RPMI8226 (cell line): ENCODE measurements at places on chromosomes 4 and X.

- DNase-seq = no peak
These were observed 50.7 kb upstream of the SPRY1 start for GRCh38 chr4:123345935-123346300.

- DNase-seq = peak; percentile 71
These were observed 326.7 kb downstream of the MAPK10 start for GRCh38 chr4:86033171-86033570.

DNA sequence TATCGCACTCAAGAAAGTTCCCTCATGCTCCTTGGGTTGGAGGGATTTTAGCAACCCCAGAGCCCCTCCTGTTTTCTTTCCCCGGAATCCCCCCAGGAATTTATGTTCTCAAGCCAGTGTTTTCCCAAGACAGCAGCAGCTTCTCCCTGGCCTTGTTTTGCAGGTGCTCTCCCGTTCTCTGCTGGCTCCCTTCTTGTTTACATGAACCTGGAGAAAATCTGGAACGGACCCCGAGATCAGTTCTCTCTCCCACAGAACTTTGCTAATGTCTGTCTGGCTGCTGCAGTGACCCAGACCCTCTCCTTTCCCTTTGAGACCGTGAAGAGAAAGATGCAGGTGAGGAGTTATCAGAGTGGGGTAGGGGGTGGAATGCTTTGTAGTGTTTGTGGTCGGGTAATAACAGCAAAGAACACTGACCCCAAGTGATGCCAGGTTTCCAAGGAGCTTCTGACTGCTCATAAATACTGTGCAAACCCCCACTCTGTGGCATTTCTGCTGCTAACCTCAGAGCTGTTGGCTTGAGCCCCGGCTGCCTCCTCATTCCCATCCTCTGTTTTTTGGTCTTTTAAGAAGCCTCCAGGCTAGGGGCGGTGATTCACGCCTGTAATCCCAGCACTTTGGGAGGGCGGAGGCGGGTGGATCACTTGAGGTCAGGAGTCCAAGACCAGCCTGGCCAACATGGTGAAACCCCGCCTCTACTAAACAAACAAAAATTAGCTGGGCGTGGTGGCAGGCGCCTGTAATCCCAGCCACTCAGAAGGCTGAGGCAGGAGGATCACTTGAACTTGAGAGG, 11.1 kb downstream of the SLC25A43 start:
- DNase-seq = no peak

DNA sequence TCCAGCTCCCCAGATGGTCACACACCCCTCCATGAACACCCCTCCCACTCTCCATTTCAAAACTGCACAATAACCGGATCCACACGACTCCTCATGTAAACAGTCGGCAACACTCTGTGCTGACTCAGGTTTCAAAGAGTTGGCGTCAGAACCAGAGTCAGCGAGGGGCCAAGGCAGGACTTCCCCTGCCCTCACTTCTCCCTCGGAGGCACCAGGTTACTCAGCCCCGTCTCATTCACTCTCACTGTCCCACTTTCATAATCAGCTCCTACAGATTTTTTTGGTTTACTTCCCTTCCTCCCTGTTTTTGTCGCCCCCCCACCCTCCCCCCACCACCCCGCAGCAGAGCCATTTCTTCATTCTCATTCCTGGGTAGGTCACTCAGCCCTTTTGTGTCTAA, 2.7 kb upstream of the TIMP1 start:
- DNase-seq = no peak

DNA sequence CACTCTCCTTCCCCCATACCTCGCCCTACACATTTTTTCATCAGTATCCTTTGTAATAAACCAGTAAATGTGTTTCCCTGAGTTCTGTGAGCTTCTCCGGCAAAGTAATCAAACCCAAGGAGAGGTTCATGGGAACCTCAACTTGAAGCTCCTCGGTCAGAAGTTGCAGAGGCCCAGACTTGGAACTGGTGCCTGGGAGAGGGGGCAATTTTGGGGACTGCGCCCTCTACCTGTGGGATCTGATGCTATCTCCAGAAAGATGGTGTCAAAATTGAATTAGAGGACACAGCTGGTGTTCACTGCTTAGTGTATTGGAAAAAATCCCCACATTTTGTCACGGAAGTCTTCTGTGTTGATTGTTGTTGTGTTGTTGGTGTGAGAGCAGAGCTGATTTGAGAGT, 70.6 kb downstream of the ATP11C start:
- no peak for DNase-seq

DNA sequence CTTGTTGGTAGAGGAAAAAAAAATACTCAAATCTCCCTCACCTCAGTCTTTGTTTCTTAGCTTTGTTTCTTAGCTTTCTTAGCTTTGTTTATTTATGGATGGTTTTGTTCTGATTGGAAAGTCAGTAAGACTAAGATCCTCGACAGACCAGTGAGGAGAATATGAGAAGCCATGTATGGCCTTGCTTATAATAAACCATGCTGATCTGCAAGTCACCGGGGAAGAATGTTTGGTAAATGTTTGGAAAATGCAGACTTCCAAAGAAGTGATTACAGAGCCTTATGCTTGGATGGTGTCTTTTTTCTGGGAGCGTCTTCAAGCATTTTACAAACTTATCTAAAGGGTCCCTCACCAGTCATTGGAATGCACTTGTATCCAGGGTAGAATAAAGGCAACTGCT, 90.1 kb upstream of the NOCT start:
- DNase-seq = no peak

DNA sequence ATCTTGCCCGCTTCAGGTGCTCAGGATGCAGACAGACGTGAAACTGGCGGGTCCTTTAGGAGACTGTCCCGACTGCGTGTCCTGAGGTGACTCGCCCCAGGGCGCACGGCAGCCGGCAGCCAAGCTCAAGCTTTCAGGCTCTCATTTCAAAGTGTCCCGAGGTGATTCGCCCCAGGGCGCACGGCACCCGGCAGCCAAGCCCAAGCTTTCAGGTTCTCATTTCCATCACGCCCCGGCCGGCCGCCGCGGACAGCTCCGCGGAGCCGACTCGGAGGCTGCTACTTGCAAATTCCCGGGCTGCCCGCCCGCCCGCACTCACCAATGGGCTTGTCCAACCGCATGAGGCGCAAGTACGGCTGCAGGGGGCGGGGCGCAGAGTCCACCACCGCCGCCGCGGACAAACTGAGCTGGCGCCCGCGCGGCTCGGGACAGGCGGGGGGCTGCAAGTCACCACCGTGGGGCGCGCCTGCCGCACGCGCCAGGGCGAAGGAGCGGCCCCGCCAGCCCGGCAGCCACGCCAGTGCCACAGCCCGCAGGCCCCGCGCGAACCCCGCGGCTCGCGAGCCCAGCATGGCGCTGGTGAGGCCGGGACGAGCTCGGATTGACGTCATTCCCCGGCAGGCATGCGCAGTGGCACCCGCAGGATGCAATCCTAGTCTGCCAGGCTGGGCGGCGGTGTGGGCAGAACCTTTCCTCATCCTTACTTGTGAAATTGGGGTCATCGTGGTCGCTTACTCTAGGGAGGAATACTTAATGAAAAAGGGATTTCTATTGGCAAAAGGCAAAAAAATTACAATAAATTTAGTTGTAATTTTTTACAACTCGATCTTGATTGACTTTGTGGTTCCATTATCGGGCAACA, at the start of gene COQ2:
Gene COQ2 (minus strand): TSS at position 606 of the 862 bp plus-strand sequence. CDS start 34 bp downstream, at position 572.
- peak; percentile 90 for DNase-seq

- DNase-seq = no peak
These were observed 333.0 kb downstream of the DCHS2 start for GRCh38 chr4:154158361-154159155.

GRCh38 chrX:2325076-2325784, 175.5 kb downstream of the DHRSX start:
- no peak for DNase-seq

- DNase-seq = no peak
These were observed 3.0 kb downstream of the CISD2 start for GRCh38 chr4:102871772-102872171.

- peak; percentile 78 for DNase-seq
These were observed 351.2 kb downstream of the ARHGAP24 start for GRCh38 chr4:85826060-85826678.
